ENCODE measurements at places on chromosomes 13 and 19. TPM values are rescaled to one million over a fixed set of nuclear protein-coding genes. Genes with fewer than 3 reads are reported as not detected.
A peak's percentile ranks its signal among the peaks of the same experiment; 100 is the strongest.

DNA sequence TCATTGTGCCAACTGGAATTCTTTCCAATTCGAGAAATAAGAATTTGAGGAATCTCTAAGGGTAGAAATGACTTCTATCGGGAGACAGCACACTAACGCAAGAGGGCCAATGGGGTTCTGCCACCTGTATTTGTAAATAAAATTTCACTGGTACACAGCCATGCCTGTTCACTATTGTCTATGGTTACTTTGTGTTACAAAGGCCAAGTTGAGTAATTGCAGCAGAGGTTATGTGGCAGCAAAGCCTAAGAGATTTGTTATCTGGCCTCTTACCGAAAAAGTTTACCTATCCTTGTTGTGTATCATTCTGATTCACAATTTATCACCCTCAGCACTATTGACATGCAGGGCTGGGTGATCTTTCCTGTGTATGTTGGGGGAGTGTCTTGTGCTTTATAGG lies 278.0 kb downstream of the KLF5 start:
- no peaks in the 10 kb centered on the region for H3K36me3 ChIP-seq
- H3K27ac ChIP-seq = no peak overlapping the region
- no peaks in the 10 kb centered on the region for H3K4me1 ChIP-seq
- no peak for DNase-seq

- H3K36me3 ChIP-seq = no peaks in the 10 kb centered on the region
- no peak overlapping the region for H3K27ac ChIP-seq
- no peak for DNase-seq
- no peaks in the 10 kb centered on the region for H3K27me3 ChIP-seq
Observed at GRCh38 chr19:32296694-32297093, 48.7 kb upstream of the ZNF507 start.

DNA sequence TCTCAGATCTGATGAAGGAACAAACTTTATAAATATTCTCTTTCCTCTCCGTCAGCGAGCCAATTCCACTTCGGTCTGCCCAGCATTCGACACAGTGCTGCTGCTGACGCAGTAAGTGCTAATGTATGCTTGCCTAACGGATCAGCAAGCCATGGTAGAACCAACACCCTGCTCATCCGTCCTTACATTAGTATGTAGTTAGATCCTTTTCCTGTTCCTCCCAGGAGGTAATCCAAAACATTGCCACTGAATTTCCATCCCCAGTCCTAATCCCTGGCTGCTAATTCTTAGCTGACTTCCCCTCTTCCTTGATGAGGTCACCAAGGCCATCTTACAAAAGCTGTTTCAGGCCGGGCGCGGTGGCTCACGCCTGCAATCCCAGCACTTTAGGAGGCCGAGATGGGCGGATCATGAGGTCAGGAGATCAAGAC lies 88.0 kb downstream of the STARD13 start:
- no peaks in the 10 kb centered on the region for H3K36me3 ChIP-seq
- H3K4me1 ChIP-seq = peaks cover 82% of the 10 kb centered on the region
- H3K27me3 ChIP-seq = no peaks in the 10 kb centered on the region
- DNase-seq = no peak
- H3K4me3 ChIP-seq = no peak overlapping the region
- H3K27ac ChIP-seq = no peak overlapping the region

GRCh38 chr19:7846155-7846646 lies 16.2 kb downstream of the EVI5L start:
- no peaks in the 10 kb centered on the region for H3K36me3 ChIP-seq
- no peaks in the 10 kb centered on the region for H3K27me3 ChIP-seq
- H3K4me1 ChIP-seq = no peaks in the 10 kb centered on the region
- DNase-seq = no peak

- no peak for DNase-seq
- H3K4me3 ChIP-seq = no peak overlapping the region
- no peaks in the 10 kb centered on the region for H3K4me1 ChIP-seq
- H3K27me3 ChIP-seq = no peaks in the 10 kb centered on the region
Observed at GRCh38 chr13:53622456-53622855, 593.8 kb downstream of the OLFM4 start.

DNA sequence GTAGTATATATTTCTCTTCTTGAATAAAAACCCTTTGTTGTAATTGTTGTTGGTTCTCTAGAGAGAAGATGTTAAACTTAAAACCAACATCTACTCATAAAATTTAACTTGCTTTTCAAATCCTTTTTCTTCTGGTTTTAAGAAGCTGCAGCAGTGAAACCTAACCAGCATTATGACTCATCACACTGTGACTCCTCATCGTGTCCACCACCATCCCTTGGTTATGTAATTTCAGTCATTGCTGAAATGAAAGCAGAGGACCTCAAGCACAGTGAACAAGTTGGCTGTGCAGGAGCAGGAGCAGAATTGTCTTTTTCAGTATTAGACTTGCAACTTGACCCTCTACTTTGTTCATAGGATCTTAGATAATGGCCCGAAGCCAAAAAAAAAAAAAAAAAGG lies 64.9 kb upstream of the HTR2A start:
- no peak for DNase-seq
- H3K27me3 ChIP-seq = no peaks in the 10 kb centered on the region
- H3K4me1 ChIP-seq = no peaks in the 10 kb centered on the region
- no peaks in the 10 kb centered on the region for H3K36me3 ChIP-seq

- no peak overlapping the region for H3K4me3 ChIP-seq
- DNase-seq = no peak
- no peak overlapping the region for H3K27ac ChIP-seq
- H3K4me1 ChIP-seq = peaks cover 20% of the 10 kb centered on the region
- H3K36me3 ChIP-seq = no peaks in the 10 kb centered on the region
- no peaks in the 10 kb centered on the region for H3K27me3 ChIP-seq
Observed at GRCh38 chr13:23752111-23753001, 136.8 kb downstream of the MIPEP start.

- peaks cover 3% of the 10 kb centered on the region for H3K27me3 ChIP-seq
- H3K4me1 ChIP-seq = peaks cover 13% of the 10 kb centered on the region
- no peaks in the 10 kb centered on the region for H3K36me3 ChIP-seq
- no peak overlapping the region for H3K4me3 ChIP-seq
- no peak overlapping the region for H3K27ac ChIP-seq
Observed at GRCh38 chr13:114230117-114230516, 4.6 kb upstream of the CDC16 start.

GRCh38 chr19:16355293-16356043 lies 30.8 kb downstream of the KLF2 start:
- peaks cover 35% of the 10 kb centered on the region for H3K4me1 ChIP-seq
- no peak for DNase-seq
- no peaks in the 10 kb centered on the region for H3K27me3 ChIP-seq
- peak overlapping the region; percentile 31 for H3K27ac ChIP-seq

GRCh38 chr13:106156468-106156867 lies 379.0 kb downstream of the EFNB2 start:
- no peaks in the 10 kb centered on the region for H3K27me3 ChIP-seq
- H3K4me1 ChIP-seq = no peaks in the 10 kb centered on the region
- H3K27ac ChIP-seq = no peak overlapping the region
- no peak overlapping the region for H3K4me3 ChIP-seq
- no peaks in the 10 kb centered on the region for H3K36me3 ChIP-seq

GRCh38 chr13:68727165-68727564 lies 1380.5 kb upstream of the ATXN8OS start:
- no peak for DNase-seq
- no peak overlapping the region for H3K4me3 ChIP-seq
- no peaks in the 10 kb centered on the region for H3K27me3 ChIP-seq
- no peak overlapping the region for H3K27ac ChIP-seq
- H3K4me1 ChIP-seq = no peaks in the 10 kb centered on the region

GRCh38 chr19:42172261-42172660 lies 40.0 kb upstream of the POU2F2 start:
- no peaks in the 10 kb centered on the region for H3K27me3 ChIP-seq
- no peak for DNase-seq
- no peaks in the 10 kb centered on the region for H3K36me3 ChIP-seq
- H3K4me3 ChIP-seq = no peak overlapping the region
- H3K27ac ChIP-seq = no peak overlapping the region
- peaks cover 13% of the 10 kb centered on the region for H3K4me1 ChIP-seq

DNA sequence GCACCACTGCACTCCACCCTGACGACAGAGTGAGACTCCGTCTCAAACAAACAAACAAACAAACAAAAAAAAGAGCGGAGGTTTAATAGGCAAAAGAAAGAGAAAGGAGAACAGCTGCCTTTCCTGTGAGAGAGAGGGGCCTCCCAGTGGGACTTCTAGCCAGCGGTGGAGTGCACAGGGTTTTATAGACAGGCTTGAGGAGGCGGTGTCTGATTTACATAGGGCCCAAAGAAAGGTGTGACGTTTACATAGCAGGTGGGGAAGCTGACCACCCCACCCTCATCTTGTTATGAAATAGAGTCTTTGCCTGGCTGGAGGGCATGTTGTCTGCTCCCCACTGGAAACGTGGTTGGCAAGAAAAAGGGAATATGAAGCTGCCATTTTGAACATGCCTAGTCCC lies 106.0 kb upstream of the CSNK1A1L start:
- no peaks in the 10 kb centered on the region for H3K4me1 ChIP-seq
- H3K27ac ChIP-seq = no peak overlapping the region
- no peaks in the 10 kb centered on the region for H3K36me3 ChIP-seq
- H3K27me3 ChIP-seq = no peaks in the 10 kb centered on the region
- no peak overlapping the region for H3K4me3 ChIP-seq
- DNase-seq = no peak

GRCh38 chr19:48907671-48908070 lies 7.6 kb downstream of the NUCB1 start:
- H3K27me3 ChIP-seq = no peaks in the 10 kb centered on the region
- H3K4me3 ChIP-seq = no peak overlapping the region
- no peak for DNase-seq
- peaks cover 6% of the 10 kb centered on the region for H3K4me1 ChIP-seq

NUDT19 gene
- total RNA-seq = 9.1 TPM

TEX30 gene
- total RNA-seq = 8.9 TPM

BCL3 gene
- 25.2 TPM for total RNA-seq

FGF9 gene
- 3.2 TPM for total RNA-seq

TGFB1 gene
- 33.7 TPM for total RNA-seq

THOP1 gene
- total RNA-seq = 33.9 TPM

SIGLEC9 gene
- total RNA-seq = 7.4 TPM

MCEMP1 gene
- 1.5 TPM for total RNA-seq

C19orf53 gene
- 304 TPM for total RNA-seq

ZNF208 gene
- 25.7 TPM for total RNA-seq
